T-helper 17 cell (primary cell): ENCODE measurements at places on chromosomes 6 and 20. TPM values are rescaled to one million over a fixed set of nuclear protein-coding genes. Genes with fewer than 3 reads are reported as not detected.

- H3K27ac ChIP-seq: no peak overlapping the region
- DNase-seq: no peak
- no peaks in the 10 kb centered on the region for H3K36me3 ChIP-seq
- no peak overlapping the region for H3K4me3 ChIP-seq
- no peaks in the 10 kb centered on the region for H3K4me1 ChIP-seq
Measured at GRCh38 chr20:45621593-45621992, 7.9 kb upstream of the WFDC10A start.

DNA sequence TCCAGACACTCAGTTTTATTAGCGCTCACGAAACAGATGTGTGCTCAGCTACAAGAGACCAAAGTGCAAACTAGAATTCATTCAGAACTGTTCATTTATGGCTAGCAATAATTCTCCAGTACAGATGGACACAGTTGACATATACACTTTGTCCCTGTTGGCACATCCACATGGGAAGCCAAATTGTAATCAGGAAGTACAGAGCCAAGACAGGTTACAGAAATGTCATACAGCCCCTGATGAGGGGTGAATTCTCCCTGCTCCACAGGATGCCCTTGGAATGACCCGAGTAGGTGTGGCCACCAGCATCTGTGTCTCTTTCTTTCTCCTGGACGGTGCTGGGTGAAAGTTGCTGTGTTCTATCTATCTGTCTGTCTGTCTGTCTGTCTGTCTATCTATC lies 7.6 kb downstream of the DHX35 start:
- H3K4me3 ChIP-seq: no peak overlapping the region
- H3K27ac ChIP-seq: peak overlapping the region; percentile 72
- H3K27me3 ChIP-seq: no peaks in the 10 kb centered on the region
- H3K4me1 ChIP-seq: peaks cover 12% of the 10 kb centered on the region

DNA sequence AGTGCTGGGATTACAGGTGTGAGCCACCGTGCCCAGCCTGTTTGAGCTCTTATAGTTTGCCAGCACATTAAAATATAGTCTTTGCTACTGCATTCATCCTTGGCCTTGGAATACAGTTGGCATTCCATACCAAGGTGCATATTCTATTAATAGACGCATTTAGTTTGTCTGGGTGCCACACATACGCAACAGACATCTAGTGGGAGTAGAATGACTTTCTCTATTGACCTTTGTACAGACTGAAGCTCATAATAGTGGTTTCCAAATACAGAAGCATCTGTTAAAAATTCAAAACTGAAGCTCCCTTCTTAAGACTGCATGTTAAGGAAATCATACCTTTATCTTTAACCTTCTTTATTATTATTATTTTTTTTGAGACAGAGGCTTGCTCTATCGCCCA lies 46.7 kb upstream of the FNDC1 start:
- no peaks in the 10 kb centered on the region for H3K4me1 ChIP-seq
- no peak for DNase-seq
- no peaks in the 10 kb centered on the region for H3K36me3 ChIP-seq
- no peak overlapping the region for H3K4me3 ChIP-seq
- H3K27ac ChIP-seq: no peak overlapping the region

SLC26A8 gene
- 0.37 TPM for total RNA-seq

DNA sequence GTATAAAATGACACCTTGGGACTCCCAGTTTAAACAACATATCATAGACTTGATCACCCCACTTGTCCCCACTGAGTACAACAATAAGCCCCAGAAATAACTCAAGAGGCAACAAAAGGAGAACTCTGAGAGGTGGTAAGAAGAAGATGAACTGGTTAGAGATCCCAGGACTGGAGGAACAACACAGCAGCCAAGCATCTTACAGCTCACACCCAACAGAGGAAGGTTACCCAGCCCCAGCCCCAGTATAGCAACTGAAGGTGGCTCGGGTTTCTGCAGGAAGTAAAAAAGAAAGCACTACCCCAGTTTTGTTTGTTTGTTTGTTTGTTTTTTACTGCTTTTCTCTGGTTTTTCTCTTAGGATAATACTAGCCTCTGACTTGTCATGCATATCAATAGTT lies 17.1 kb upstream of the TGM6 start:
- H3K27me3 ChIP-seq: peaks cover 22% of the 10 kb centered on the region
- H3K27ac ChIP-seq: no peak overlapping the region
- H3K36me3 ChIP-seq: peaks cover 3% of the 10 kb centered on the region
- H3K4me3 ChIP-seq: no peak overlapping the region
- no peaks in the 10 kb centered on the region for H3K4me1 ChIP-seq
